Suppressor macrophage (primary cell): ENCODE measurements at places on chromosomes 4 and X.

- no peak for DNase-seq
These were observed 34.4 kb upstream of the BLTP1 start for GRCh38 chr4:122117743-122118142.

DNA sequence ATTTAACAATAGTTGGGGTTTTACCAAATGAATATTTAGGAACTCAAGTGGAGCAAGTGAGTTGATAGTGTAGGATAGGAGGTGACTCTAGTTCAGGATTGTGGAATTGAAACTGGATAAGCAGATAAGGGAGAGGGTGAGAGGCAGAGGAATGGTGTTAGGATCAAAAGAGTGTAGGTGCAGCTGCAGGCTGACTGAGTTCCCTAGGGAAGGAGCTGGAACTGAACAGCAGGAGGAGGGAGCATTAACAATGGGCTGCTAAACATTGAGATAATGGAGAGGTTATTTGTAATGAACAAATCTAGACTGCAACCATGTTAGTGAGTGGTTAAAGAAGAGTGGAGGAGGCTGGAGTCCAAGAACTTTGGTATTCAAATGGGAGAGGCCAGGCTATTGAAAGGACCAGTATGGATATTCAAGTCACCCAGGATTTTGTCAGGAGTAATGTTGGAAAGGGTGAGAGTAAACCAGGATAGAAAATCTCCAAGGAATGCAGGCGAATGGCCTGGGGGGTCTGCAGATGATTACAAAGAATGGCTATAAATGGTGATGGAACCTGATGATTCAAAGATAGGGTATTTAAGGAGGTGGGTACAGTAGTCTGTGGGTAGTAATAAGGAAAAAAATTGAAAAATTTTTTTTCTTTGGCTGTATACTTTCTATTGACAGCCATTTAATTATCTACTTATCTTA is 497.1 kb upstream of the TENM3 start:
- DNase-seq = no peak

DNA sequence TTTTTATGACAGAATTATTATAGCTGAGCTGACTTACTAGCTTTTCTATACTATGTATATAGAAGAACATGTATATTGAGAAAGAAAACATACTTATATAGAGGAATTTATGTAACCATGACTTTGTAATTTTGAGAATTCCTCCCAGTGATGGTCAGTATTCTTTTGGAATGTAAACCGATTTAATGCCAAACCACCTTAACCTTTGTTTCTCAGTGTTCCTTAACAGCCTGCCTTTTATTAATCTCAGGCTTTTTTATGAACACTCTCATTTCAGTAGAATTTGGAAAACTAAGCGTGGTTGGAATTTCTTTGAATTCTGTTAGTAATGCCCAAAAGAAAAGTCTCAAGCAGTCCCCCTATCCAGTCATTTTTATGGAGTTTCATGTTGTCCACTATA is 47.0 kb downstream of the MOSPD2 start:
- DNase-seq = no peak

- no peak for DNase-seq
These were observed 127.7 kb downstream of the SLC7A11 start for GRCh38 chr4:138114434-138114833.

DNA sequence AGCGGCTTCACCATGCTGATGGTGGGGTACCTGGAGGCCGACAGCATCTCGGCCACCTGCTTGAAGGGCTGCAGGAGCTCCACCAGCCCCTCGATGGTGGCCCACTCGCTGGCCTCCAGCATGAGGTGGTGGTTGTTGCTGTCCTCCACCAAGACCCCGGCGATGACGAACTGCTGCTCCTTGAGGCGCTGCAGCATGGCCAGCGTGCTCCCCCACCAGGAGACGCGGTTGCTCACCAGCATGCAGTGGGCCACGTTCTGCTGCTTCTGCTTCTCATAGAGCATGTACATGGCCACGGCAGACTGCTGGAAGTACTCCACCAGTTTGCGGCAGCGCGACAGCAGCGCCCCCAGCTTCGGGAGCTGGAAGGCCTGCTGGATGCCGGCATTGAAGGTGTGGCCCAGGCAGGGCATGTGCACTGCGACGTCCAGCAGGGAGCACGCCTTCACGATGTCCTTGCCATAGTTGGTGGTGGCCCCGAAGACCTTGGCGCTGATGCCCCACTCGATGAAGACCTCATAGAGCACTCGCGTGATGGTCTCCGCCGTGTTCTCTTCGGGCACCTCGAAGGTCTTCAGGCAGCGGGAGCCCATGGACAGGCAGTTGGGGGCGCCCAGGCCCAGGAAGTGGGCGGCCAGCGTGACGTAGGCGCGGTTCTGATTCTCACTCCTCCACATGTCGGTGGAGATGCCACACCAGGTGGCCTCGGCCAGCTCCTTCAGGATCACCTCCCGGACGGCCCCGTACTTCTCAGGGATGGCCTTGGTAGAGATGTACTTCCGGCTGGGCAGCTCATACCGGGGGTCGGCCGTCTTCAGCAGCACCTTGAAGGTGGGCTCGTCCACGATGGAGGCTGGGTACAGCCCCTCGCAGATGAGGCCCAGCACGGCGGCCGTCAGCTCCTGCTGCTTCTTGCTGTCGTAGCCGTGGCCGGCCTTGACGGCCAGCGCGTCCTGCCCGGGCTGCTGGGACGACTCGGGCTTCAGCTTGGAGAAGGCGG is 11.0 kb downstream of the DHRSX start:
- DNase-seq = no peak

DNA sequence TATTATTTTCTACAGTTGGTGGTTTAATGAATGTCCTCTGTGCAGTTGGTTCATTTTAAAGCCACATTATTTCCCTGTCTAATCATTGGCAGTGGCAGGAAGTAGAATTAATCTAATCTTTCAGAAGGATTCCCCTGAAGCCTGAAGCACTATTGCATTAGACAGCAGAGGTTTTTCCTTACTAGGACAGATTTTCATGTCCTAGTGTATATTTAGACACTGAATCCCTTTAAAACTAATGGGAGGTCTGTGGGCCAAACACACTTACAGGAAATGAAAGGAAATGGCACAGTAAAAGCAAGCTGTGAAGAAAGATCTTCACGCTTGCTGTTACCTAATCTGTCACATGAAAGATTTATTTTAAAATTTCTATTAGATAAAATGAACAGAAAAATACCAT is 165.2 kb downstream of the SLC39A8 start:
- DNase-seq = no peak
